ENCODE measurements at places on chromosomes 7 and 10.

DNA sequence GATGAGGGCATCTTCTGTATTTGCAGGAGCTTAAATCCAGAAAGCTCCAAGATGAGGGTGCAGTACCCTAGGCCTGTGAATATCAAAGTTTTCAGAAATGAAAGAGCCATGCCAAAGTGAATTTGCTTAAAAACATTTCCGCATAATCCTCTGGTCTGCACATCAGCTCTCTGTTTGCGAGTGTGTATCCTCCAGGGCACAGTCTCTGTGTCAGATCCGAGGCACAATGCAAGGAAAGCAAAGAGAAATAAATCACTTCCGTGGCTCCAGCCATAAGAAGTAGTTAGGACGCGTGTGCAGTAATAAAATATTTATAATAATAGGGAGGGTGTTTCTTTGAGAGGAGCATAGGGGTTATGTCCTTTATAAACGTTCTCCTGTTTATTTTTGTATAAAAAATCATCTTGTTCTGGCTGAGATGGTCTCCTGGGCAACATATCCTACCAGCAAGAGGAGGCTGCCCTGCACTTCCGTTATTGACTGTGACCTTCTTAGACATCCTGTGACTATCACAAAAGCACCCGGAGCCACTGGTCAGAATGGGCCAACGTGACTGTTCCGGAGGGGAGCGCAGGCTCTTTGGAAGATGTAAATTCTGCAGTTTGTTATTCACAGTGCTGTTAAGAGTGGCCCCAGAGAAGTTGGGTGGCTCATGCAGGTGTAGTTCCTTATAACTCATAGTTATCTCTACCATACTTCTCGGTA lies 667.6 kb upstream of the FOXK1 start:
- no peak for DNase-seq

DNA sequence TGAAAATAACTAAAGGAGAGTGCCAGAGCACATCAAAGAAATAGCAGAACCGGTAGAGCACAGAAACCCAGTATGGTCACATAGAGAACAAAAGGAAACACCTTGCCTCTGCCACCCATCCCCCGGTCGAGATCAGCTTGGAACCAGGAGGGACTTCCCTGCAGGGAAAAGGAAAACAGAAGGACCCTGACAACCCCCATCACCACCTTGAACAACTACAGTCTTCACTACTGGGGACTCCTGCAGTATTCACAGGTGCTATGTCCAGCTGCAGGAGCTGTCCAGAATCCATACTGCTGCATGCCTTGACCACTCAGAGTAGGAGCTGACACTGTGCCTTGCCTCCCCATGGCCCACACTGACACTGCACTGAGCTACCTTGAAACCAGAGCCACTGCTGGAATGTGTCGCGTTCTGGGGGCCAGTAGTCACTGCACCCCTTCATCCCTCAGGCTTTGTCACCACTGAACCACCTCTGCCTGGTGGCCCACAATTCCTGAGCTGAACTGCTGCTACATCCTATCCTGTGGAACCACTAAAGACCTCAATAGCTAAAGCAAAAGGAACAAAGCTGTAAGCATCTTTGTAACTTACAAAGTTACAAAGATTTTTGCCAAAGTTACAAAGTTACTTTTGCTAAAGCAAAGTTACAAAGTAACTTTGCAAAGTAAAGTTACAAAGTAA lies 66.8 kb downstream of the TRIL start:
- no peak for DNase-seq

GRCh38 chr7:78437118-78437517 lies 638.5 kb downstream of the PHTF2 start:
- DNase-seq: no peak

DNA sequence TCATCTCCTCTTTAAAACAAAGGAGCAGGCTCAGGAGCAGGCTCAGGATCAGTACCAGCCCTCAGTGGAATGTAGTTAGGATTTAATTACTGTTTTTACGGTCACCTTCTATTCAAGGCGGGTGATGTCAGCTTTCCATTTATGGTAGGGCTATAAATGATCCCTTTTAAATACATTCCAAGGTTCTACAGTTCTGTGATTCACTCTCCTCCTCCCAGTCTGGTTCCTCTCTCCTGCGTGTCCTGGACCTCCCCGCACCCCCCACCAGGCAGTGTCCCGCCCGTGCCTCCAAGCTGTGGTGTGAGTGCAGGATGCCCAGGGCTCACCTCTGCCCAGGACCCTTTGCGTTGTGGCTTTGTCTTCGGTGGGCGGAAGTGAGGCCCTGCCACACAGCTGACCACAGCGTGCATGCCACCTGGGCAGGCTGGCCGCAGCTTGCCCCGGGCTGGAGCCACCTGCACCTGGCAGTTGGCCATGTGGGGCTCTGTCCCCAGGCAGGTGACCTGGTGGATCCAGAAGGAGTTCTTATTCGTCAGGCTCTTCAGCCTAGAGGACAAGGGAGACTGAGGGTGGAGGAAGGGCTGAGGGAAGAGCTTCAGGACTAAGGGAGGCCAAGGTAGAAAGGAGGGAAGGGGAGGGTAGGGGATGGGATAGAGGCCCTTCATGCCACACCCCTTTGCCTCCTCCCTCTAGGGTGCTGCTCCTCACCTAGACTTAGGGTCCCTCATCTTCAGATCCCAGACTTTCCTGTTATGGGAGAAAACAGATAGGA lies 9.1 kb downstream of the LOXL4 start:
- no peak for DNase-seq

DNA sequence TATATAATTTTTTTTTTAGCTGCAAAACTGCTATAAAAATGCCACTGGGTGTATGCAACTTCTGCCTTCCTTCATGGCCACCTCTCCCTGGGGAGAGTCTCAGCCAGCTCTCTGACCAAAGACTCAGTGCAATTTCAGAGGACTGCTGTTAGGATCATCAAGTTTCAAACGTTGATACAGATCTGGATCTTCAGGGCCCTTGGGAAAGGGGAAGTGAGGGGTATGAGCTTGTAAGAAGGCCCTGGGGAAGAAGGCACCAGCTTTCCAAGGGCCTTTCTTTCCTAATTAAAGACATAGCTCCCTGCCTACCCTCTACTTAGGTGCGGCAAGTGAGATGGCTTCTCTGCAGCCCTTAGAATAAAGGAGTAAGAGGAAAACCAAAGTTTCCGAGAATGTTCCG lies 130.4 kb downstream of the CUL2 start:
- peak; percentile 59 for DNase-seq

- no peak for DNase-seq
Observed at GRCh38 chr7:81725812-81726127, 44.1 kb downstream of the HGF start.

GRCh38 chr10:131282961-131283360 lies 28.6 kb downstream of the TCERG1L start:
- DNase-seq: no peak

DNA sequence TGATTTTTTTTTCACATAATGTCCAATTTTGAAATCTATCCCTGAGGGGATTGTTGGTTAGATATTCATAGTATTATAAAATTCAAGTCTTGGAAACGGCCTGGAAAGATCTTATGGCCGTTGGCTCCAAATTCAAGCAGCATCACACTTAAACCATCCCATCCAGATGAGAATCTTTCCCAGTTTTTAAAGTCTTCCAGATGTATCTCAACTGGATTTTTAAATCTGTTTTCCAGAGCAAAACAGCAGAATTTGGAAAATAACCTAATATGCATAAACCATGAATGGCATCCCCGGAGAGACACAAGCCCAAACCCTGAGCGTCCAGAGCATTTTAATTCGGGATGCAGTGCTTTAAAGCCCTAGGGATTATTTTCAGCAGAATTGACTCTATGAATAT lies 208.2 kb upstream of the PRKCQ start:
- no peak for DNase-seq

DNA sequence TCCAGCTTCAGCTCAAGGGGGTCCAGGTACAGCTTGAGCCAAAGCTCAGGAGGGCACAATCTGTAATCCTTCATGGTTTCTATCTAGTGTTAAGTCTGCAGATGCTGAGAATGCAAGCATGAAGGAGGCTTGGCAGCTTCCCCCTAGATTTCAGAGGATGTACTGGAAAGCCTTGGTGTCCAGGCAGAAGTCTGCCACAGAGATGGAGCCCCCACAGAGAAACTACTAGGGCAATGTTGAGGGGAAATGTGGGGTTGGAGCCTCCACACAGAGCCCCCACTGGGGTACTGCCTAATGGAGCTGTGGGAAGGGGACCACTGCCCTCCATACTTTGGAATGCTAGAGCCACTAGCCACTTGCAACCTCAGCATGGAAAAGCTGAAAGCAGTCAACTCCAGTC lies 11.4 kb downstream of the ZNF25 start:
- no peak for DNase-seq

GRCh38 chr7:39607865-39608264 lies 15.5 kb upstream of the RALA start:
- no peak for DNase-seq

DNA sequence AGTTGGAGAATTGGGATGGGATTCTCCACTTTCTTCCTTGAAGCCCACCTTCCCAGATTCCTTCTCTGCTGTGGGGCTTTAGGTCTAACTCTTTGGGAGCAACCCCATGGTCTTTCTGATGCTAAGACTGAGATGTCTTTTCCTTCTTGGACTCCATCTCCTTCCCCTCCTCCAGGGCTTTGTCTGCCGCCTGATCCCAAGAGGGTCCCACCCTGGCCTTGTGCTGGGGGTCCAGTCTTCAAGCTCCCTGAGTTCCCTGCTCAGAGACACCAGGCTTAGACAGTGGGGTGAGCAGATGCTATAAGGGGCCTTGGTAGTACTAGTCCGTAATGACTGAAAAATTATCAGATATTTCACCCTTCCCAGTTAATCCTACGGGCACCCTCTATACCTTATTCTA lies 150.5 kb downstream of the PTPN20 start:
- DNase-seq: no peak

GRCh38 chr10:125084191-125084613 lies 76.2 kb downstream of the CTBP2 start:
- DNase-seq: no peak

DNA sequence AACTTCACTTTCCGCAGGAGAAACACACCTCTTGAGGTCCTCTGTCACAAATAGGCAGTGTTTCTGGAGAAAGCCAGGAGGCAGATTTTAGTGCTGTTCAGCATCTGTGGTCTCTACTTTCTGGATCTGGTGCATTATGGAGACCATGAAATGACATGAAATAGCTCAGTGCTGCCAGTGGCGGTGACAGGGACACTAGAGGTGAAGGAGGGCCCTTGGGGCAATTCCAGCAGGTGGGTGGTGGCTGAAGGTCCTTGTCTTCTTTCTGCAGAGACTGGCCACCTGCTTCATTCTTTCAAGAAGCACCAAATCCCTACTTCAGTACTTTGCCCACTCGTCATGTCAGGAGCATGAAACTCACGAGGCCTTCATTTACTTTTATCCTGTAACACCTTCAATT lies 135.7 kb downstream of the TCF7L2 start:
- no peak for DNase-seq

DNA sequence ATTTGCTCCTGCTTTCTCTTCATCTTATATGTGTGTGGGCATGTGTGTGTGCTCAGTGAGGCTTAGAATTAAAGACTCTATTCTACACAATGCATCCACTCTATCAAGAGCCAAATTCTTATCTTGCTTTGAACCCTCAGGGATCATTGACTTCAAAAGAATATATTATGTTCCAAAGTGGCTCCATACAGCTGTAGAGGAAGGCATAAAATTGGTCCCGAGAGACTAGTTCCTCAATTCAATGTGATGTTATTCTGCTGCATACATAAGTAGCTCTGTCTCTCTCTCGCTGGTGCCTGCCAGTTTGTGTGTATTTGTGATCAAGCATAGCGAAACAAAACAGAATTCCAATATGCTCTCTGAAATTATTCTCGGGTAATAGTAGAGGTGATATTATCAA lies 997.9 kb upstream of the POT1 start:
- no peak for DNase-seq

DNA sequence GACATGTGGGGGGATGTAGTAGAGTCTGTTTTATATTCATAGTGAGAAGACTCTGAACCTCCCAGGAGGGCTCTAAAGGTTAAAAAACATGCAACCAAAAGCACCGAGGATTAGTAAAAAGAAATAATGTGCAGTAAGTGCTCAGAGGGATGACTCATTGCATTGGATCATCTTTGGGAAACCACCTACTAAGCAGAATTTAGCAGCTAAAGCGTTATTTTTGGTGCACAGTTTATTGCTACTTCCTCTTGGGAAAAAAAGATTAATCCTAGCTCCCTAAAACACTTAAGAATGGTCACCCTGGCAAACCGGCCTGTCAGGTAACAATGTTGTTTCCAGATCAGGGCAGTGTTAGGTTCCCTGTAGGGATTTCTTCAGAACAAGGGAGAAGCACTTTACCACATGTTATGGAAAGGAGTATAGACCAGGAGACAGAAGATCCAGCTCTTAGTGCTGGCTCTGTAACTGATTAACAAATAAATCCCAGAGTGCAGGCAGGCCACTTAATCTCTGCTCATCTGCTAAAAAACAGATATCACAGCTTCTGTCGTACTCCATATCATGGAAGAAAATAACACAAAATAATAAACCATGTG lies 44.8 kb upstream of the FAM133B start:
- DNase-seq: peak; percentile 48

DNA sequence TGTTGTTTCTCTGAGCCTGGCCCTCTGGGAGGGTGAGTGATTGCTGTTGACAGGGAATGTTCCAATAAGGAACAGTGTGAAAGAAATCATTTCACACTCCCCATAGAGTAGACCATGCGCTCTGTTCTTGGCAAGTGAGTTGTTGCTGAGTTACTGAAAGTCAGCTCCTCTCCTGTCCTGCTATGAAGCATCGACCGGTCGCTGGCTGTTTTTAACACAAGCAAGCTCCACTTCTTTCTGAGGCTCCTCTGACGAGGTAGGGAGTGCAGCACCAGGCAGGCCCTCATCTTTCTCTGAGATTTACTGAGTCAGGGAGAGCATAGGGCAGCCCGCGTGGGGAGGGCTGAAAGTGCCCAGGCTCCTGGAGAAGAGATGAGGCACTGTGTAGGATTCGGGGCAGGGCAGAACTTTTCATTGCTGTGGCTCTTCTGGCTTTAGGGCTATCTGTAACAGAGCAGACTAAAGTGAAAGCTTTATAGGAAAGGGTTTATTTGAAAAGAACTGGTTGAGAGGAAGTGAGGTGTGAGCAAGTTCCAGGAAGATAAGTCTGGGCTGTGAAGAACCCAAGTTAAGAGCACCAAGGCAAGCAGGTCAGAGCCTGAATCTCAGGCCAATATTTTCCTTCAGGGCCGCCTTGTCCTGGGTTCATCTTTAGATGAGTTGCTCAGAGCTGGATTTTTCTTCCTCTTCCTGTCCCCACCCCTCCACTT lies 332.2 kb downstream of the CCSER2 start:
- no peak for DNase-seq

DNA sequence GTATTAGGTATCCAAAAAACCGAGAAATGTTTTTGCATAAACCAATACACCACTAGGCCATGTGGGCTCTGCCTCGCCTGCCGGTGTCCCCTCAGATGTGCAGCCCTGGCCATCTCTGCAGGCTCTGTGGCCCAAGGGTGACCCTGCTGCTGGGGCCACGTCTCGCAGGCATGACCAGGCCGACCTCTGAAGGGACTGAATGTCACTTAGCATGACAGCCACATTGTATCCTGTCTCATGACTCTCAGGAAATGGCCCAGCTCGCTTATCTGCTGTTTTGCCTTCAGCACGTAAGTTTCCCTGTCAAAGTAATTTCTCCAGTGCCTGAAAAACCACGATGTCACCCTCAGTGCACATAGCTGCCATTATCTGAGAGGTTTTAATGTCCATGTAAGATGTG lies 49.5 kb upstream of the ZNF32 start:
- no peak for DNase-seq

- no peak for DNase-seq
Observed at GRCh38 chr10:122665946-122666345, 33.7 kb downstream of the C10orf120 start.

All from KBM-7 (cell line).